D341Med (cell line): ENCODE measurements at places on chromosomes 1 and 21.
A peak's percentile ranks its signal among the peaks of the same experiment; 100 is the strongest.

GRCh38 chr1:230243146-230243545 lies 176.1 kb downstream of the GALNT2 start:
- DNase-seq, result no peak

DNA sequence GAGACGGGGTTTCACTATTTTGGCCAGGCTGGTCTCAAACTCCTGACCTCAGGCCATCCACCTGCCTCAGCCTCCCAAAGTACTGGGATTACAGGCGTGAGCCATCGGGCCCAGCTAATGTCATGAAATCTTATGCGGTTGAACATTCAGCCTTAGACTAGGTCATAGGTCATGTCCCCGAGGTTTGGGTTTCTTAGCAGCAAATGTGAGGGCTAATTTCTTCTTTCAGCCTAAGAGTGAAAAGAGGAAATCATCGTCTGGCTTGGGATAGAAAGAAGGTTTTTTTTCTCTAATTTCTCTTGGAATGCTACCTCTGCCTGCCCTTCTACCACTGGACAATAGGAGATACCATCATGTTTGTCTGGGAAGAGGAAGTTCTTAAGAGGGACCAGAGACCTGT lies 18.0 kb upstream of the PIK3CD start:
- no peak for DNase-seq

- DNase-seq, result no peak
Observed at GRCh38 chr1:18716112-18716784, 85.6 kb downstream of the PAX7 start.

DNA sequence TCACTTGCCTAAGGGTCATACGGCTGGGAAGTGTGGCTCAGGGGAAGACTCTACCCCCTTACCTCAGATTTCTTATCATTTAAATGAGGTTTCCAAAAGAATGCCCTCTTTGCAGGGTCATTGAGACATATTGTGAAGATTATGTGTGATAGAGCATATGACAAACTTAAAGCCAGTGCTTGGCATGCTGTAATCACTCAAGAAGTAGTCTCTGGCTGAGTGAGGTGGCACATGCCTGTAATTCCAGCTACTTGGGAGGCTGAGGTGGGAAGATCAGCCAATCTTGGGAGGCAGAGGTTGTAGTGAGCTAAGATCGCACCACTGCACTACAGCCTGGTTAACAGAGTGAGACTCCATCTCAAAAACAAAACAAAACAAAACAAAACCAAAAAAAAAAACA lies 7.5 kb upstream of the LDLRAD2 start:
- no peak for DNase-seq

DNA sequence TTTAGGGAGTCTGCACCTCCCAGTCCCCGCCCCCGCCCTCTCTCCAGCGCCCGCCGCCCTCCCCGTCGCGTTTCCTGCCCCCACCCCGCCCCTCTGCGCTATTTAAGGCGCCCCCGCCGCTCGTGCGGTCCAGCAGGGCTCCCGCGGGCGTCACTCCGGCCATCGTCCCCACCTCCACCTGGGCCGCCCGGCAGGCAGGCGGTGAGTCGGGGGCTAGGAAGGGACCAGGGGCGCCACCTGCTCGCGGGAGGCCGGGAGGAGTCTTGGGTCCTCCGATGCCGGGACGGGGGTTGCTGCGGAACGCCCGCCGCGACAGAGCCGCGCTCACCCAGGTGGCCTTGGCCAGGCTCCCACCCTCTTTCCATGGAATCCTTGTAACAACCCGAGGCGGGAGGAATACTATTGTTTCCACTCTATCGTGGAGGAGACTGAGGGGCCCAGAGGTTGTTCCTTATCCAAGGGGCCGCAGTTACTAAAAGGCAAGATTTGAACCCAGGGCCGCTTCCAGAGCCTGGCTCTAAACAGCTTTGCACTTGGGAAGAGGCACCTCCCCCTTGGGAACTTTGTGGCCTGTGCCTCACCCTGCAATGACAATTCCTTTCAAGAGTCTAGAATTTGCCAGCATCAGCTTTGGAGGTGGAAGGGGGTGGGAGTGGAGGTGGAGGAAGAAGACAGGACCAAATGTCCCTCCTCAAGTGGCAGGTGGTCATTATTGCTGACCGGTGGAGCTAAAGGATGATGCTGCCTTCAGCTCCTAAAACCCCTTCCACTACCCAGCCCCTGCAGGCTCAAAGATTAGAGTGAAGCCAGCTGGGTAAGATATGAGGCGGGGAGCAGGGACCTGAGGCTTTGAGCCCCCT lies at the start of gene GJA4:
Gene GJA4 (plus strand): TSS at position 132 of the 860 bp plus-strand sequence. CDS start 1,215 bp downstream, outside the sequence.
- DNase-seq, result no peak

- no peak for DNase-seq
Observed at GRCh38 chr21:32172106-32172505, 106.7 kb downstream of the MIS18A start.

DNA sequence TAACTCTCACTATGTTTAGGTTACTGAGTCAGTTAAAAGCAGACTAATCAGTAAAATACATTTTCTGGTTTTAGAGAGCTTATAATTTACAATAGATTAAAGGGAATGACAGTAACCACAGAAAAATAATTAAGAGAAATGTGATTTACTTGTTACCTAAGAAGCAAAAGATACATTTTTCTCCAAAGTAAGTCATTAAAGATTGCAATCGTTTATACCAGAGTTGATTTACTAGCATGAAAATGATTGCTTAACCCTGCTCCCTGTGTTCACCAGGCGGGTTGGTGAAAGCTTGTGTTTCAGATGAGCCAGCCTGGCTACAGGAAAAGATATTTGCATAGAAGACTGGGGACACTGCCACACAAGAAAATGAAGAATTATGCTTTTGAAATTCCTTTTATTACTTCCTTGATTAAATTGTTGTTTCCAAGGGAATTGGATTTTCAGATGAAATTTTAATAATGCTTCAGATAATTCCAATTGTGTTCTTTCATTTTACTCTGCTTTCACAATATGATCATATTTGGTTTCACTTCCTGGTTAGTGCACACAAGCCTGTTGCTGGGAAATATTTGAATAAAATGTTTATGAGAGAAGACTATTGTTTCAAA lies 27.9 kb downstream of the LRRC8B start:
- no peak for DNase-seq

DNA sequence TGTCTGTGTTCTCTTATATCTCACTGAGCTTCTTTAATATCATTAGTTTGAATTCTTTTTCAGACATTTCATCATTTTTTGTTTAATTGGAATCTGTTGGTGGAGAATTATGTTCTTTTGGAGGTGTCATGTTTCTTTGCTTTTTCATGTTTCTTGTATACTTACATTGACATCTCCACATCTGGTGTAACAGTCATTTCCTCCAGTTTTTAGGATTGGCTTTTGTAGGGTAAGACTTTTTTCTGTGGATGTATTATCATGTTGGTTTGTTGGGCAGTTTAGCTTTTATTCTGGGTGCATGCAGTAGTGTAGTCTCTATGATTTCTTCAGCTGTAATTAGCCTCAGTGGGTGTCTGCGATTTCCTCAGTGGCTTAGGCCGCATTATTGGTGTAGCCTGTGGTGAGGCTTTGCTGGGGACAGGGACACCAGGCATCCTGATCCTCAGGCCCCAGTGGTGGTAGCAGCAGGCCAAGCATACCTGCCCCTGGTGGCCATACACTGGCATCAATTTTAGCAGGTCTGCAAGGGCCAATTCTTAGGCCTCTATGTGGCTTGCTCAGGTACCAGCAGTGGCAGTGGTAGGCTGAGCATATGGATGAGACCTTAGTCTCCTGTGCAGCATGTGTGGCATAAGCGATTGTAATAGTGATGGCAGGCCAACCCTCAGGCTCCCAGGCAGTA lies 77.6 kb upstream of the SAMD13 start:
- no peak for DNase-seq

- DNase-seq, result no peak
Observed at GRCh38 chr1:30472526-30472925, 250.9 kb downstream of the MATN1 start.

GRCh38 chr1:209241487-209241886 lies 342.0 kb upstream of the CAMK1G start:
- no peak for DNase-seq

DNA sequence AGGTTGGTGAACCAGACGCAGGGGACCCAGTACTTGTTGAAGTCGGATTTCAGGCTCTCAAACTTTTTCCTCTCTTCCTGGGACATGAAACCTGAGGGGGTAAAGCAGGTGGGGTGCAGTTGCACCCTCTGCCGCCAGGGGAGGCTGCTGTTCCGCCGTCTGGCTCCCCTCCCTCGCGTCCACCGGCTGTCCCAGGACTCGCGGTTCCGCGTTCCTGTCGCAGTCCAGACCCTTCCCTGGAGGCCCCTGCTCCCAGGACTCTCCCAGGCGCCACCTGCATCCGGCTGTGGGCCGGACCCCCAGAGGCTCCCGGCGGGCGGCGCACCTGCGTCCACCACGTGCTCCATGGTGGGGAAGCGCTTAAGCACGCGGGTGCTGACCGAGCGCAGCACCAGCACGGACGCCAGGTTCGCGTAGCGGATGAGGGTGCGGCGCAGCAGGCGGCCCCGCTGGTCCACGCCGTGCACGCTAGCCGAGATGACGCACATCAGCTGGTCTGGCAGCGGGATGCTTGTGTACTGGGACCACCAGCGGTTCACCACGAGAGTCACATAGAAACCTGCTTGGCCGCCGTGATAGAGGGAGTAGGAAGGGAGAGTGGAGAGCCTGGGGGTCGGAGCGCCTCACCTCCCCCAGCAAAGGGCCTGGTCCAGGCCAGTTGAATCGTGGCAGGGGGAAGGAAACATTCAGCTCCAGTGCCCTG lies 1.7 kb downstream of the BEST4 start:
- peak; percentile 75 for DNase-seq

DNA sequence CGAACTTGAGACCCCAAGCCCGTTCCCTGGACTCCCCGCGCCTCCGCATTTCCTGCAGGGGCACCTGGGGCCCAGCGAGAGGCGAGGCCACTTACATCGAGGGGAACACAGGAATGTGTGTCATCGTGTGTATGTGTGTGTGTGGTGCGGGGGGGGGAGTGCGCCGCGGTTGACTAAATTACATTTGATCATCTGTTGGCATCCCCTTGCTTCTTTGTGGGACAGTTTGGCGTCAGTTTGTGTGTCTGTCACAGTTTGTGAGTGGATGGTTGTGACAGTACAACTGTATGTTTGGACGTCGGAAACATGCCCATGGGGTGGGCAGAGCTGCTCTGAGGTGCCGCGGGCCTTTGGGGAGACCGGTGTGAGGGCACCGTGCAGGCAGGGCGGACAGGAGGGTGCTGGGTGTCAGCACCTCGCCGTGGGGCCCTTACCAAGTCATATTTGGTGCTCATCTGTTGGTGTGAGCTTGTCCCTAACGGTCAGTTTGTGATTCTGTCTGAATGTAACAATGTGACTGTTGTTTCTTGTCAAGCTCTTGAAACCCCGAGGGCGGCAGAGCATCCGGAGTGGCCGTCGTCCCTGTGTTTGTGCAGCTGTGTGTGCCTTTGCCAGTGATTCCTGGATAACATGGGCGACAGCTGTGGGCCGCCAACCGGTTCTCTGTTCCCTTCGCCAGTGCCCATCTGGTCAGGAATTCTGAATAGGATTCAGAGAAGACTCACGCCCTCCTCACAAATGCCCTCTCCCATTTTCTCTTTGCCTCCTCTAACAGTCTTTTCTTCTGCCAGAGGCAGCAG lies 899 bp downstream of the OPRD1 start:
- no peak for DNase-seq

DNA sequence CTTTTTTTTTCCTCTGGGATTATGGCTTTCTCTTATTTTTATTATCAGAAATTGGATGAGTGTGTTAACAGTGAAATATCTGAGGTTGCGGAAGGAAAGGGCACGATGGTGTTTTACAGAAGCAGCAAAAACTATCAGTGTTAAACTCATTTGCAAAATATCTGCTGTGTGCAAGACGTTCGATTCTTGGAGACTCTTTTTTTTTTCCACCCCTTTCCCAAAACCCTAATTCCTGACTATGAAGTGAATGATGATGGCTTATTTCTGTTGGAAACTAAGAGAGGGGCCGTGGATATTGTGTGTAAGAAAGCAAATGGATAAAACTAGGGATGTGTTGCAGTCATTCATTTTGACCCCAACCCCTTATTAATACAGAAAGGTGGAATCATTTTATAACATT lies 677 bp downstream of the NCAM2 start:
- no peak for DNase-seq

- DNase-seq, result no peak
Observed at GRCh38 chr1:21906173-21907078, 30.7 kb downstream of the HSPG2 start.

GRCh38 chr21:9763306-9763705 lies 758.1 kb upstream of the TPTE start:
- no peak for DNase-seq

DNA sequence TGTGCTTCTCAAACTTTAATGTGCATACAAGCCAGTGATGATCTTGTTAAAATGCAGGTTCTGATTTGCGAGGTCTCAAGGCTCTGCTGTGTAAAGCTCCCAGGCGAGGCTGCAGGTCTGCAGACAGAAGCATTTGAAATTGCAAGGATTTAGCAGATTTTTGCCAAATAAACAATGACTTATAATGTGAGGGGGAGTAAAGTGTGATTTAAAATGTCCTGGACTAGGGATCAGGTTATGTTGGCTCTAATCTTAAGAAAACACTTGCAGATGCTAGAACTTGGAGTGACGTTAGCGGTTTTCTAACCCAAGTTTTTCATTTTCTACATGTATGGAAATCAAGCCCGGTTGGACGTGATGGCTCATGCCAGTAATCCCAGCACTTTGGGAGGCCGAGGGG lies 16.2 kb upstream of the ACTN2 start:
- no peak for DNase-seq

- peak; percentile 77 for DNase-seq
Observed at GRCh38 chr1:154404984-154405746, at the start of gene IL6R. IL6R (plus strand) TSS chr1:154405343; CDS start chr1:154405630, 287 bp downstream.

- peak; percentile 47 for DNase-seq
Observed at GRCh38 chr1:37761416-37762095, 3.4 kb downstream of the EPHA10 start.

- no peak for DNase-seq
Observed at GRCh38 chr1:109805486-109806165, 41.9 kb upstream of the EPS8L3 start.

DNA sequence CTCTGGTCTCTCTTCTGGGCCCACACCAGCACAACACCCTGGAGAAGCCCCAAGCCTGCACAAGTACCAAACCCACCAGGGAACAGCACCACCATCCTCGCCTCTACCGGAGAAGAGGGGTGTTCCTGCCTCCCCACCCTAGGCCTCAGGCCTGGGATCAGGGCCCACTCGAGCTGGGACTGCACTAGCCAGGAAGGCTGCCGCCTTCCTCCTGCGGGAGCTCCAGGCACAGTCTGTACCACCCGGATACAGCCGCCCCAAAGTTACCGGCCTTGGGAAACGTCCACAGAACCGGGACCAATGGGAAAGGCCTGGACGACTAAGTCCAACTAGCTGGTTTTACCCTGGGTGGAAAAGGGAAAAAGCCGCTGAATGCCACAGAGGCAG lies 3.4 kb downstream of the TAL1 start:
- DNase-seq, result no peak

- DNase-seq, result no peak
Observed at GRCh38 chr1:150772326-150772725, 6.7 kb upstream of the CTSS start.

DNA sequence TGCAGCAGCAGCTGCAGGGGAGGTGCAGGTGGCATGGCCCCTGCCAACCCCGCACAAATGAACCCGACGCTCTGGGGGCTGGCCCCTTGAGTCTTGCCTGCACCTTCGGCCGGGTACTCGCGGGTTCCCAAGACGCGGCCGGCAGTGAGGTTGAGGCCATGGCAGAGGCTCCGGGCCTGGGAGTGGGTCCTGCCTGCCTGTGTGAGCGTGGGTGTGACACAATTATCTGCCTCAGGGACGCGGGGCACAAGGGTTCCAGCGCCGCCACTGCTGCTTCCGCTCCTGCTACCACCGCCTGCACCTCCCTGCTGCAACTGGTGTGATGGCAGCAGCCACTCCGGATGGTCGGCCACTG lies 20.9 kb upstream of the TGFB2 start:
- DNase-seq, result peak; percentile 28
